Activated naive CD8-positive, alpha-beta T cell treated with anti-CD3 and anti-CD28 coated beads, Interleukin-2, amount 50 U/mL, for 24 hours (primary cell): ENCODE measurements at places on chromosomes 7 and 10.

GRCh38 chr7:107972075-107972482, 30.9 kb downstream of the LAMB1 start:
- H3K4me3 ChIP-seq = no peak overlapping the region
- no peaks in the 10 kb centered on the region for H3K36me3 ChIP-seq
- no peak overlapping the region for H3K27ac ChIP-seq
- no peaks in the 10 kb centered on the region for H3K4me1 ChIP-seq
- no peak for DNase-seq
- H3K27me3 ChIP-seq = no peaks in the 10 kb centered on the region

- no peak overlapping the region for H3K27ac ChIP-seq
- no peak for DNase-seq
- H3K4me1 ChIP-seq = no peaks in the 10 kb centered on the region
- peaks cover 60% of the 10 kb centered on the region for H3K36me3 ChIP-seq
These were observed 9.3 kb downstream of the CROT start for GRCh38 chr7:87354749-87355148.

- peaks cover 1% of the 10 kb centered on the region for H3K4me1 ChIP-seq
- no peaks in the 10 kb centered on the region for H3K36me3 ChIP-seq
- DNase-seq = no peak
- no peak overlapping the region for H3K4me3 ChIP-seq
- no peaks in the 10 kb centered on the region for H3K27me3 ChIP-seq
These were observed 121.3 kb upstream of the GDF10 start for GRCh38 chr10:47178537-47179290.

DNA sequence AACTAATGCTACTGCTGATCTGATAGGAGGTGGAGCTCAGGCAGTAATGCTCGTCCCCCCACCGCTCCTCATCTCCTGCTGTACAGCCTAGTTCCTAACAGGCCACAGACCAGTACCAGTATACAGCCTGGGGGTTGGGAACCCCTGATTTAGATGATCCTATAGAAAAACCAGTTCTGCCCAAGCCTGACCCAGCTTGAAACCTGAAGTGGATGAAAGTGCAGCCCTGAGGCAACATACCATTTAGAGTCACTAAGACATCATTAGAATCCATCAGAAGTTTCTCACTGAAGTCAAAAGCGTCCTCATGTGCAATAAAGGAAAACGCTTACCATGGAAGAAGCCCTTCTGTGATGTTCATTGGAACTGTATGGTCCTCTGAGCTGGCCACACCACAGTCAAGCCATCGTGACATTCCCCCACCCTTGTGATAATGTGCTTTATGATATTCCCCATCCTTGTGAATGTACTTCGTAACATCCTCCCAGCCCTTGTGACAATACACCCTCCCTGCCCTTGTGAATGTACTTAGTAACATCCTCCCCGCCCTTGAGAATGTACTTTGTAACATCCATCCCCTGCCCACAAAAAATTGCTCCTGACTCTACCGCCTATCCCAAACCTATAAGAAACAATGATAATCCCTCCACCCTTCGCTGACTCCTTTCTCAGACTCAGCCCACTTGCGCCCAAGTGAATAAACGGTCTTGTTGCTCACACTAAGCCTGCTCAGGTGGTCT, 65.9 kb upstream of the HECTD2 start:
- no peaks in the 10 kb centered on the region for H3K27me3 ChIP-seq
- no peak for DNase-seq
- H3K4me3 ChIP-seq = no peak overlapping the region
- no peaks in the 10 kb centered on the region for H3K36me3 ChIP-seq
- H3K27ac ChIP-seq = no peak overlapping the region

DNA sequence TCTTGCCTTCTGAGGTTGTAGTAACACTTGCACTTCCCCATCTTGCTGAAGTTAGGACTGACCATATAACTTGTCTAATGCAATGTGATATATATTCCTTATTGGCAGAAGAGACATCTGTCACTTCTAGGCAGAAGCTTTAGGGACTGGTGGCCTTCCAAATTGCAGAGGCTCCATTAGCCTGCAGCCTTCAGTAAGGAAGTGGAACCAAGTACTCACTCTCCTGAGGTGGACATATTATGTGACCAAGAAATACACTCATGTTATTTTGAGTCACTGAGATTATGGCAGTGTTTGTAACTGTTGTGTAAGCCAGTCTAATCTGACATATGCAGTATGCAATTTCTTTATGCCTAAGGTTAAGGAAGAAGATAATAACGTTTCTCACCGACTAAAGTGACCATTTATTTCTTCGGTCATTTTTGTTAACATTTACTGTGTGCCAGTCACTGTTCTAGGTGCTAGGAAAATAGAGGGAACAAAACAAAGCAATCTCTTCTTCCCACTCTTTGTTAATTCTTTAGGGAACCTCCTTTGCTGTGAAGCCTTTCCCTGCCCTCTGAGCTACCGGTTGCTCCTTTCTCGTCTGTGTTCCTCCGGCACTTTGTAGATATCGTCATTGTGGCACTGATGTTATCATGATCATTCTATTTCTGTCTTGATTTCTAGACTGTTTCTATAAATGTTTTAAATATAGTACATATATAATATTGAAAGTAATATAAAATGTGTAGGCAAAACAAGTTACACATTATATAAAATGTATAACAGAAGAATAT, 52.9 kb upstream of the HBP1 start:
- H3K36me3 ChIP-seq = no peaks in the 10 kb centered on the region
- H3K27me3 ChIP-seq = no peaks in the 10 kb centered on the region
- H3K27ac ChIP-seq = no peak overlapping the region
- no peak overlapping the region for H3K4me3 ChIP-seq
- H3K4me1 ChIP-seq = peaks cover 4% of the 10 kb centered on the region

GRCh38 chr10:29343607-29344038, 54.8 kb downstream of the LYZL1 start:
- H3K4me1 ChIP-seq = peaks cover 1% of the 10 kb centered on the region
- DNase-seq = no peak
- peaks cover 1% of the 10 kb centered on the region for H3K36me3 ChIP-seq
- peaks cover 13% of the 10 kb centered on the region for H3K27me3 ChIP-seq
- H3K27ac ChIP-seq = no peak overlapping the region

DNA sequence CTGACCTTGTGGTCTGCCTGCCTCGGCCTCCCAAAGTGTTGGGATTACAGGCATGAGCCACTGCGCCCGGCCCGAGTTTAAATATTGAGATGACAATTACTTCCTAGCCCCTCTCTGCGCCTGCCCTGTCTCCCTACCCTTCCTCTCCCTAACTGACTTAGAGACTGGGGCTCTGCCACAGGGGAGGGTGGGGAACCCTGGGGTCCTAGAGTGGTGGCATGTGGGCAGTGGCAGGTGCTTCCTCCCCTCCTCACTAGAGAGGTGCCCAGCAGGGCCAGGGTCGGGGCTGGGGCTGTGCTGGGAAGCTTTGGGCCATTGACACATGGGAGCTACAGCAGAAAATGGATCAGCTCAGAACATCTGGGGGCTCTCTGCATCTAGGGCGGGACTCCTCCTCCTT, 7.0 kb upstream of the ACHE start:
- no peak for DNase-seq
- H3K36me3 ChIP-seq = no peaks in the 10 kb centered on the region
- H3K4me1 ChIP-seq = no peaks in the 10 kb centered on the region
- H3K27ac ChIP-seq = no peak overlapping the region

DNA sequence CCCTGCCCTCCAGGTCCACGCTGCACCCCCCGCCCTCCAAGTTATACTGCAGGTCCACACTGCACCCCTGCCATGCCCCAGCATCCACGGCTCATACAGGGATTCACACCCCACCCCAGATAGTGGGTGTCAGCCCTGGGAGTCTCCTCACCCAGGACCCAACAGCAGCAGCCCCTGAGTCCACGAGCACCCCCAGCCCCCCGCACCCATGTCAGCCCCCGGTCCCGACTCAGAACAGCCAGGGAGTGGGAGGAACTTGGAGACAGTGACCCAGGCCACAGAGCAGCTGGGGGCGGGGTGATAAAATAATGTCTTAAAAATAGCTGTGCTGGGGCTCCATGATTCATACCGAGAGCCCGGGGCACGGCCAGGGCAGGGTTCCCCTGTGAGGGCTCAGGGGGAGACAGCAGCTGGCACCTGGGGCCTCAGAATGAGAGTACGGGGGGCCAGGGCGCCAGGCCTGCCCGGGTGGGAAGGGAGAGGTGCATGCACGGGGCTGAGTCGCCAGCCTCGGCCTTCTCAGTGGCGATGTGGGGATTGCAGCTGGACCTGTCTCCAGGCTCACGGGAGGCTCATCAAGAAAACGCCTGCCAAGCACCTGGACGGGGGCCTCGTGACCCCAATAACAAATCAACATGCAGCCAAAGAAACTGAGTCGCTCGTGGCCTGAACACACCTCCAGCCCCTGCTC, 29.8 kb downstream of the ADAP1 start:
- peak overlapping the region; percentile 72 for H3K4me3 ChIP-seq
- peak overlapping the region; percentile 88 for H3K27ac ChIP-seq
- no peaks in the 10 kb centered on the region for H3K27me3 ChIP-seq
- peak; percentile 87 for DNase-seq
- H3K4me1 ChIP-seq = peaks cover 72% of the 10 kb centered on the region
- H3K36me3 ChIP-seq = peaks cover 13% of the 10 kb centered on the region

DNA sequence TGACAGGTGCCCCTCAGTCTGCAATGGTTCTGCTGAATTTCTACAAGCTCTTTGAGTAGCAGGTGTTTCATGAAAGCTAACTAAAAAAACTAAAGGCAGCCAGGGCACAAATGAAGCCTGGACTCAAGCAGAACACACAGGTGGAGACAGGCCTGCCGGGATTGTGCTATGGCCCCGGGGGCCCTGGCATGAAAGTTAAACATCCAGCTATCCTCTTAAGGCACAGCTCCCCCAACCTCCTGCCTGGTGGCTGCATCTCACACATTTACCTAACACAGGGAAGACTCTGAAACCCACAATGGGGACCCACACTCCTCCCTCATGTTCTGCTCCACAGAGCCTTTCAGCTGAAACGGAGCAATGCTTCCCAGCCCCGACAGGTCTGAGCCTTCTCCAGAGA, 76.3 kb upstream of the CAMK2B start:
- peaks cover 10% of the 10 kb centered on the region for H3K36me3 ChIP-seq
- H3K27me3 ChIP-seq = no peaks in the 10 kb centered on the region
- no peak for DNase-seq
- H3K4me3 ChIP-seq = no peak overlapping the region

DNA sequence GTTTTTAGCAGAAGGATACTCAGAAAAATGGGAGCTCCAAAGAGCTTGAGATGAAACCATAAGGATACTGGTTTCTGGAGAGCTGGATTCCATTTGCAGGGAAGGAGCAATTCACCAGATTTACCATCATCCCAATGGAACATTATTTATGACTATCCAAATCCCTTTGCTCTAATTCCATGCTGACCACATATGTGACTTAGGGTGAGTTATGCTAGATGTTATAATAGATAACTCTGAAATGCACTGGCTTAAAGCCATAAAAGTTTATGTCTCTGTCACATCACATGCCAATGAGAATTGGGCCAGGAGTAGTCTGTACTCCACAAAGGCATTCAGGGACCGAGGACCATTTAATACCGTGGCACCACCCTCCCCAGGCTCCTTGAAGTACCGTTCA, 185.2 kb downstream of the SKIDA1 start:
- no peaks in the 10 kb centered on the region for H3K27me3 ChIP-seq
- H3K27ac ChIP-seq = no peak overlapping the region
- H3K4me1 ChIP-seq = no peaks in the 10 kb centered on the region
- H3K36me3 ChIP-seq = no peaks in the 10 kb centered on the region

- peaks cover 19% of the 10 kb centered on the region for H3K4me1 ChIP-seq
- peaks cover 18% of the 10 kb centered on the region for H3K36me3 ChIP-seq
- H3K27me3 ChIP-seq = peaks cover 55% of the 10 kb centered on the region
- H3K27ac ChIP-seq = no peak overlapping the region
These were observed 2.0 kb downstream of the CYP26C1 start for GRCh38 chr10:93062514-93063143.

- H3K4me3 ChIP-seq = no peak overlapping the region
- H3K36me3 ChIP-seq = no peaks in the 10 kb centered on the region
- H3K27ac ChIP-seq = no peak overlapping the region
These were observed 39.9 kb upstream of the PIP4K2A start for GRCh38 chr10:22754296-22754695.

DNA sequence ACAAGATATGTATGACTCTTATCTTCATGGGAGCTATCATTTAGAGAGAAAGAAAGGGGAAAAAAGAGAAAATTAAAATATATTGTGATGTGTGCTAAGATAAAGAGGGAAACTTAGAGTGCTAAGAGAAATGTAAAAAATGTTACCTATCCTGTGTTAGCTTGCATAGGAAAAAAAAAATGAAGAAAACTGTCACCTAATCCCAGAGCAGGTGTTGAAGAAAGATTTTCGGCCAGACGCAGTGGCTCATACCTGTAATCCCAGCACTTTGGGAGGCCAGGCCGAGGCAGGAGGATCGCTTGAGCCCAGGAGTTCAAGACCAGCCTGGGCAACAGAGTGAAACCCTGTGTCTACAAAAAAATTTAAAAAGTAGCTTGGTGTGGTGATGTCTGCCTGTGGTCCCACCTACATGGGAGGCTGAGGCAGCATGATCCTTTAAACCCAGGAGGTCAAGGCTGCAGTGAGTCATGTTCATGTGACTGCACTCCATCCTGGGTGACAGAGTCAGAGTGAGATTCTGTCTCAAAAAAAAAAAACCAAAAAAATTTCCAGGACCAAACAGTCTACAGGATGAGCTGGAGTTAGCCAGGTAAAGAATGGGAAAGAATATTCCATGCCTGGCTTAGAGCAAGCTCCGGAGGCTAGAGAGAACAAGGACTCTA, 2.4 kb upstream of the MKLN1 start:
- H3K4me1 ChIP-seq = peaks cover 47% of the 10 kb centered on the region
- H3K27ac ChIP-seq = peak overlapping the region; percentile 79
- no peaks in the 10 kb centered on the region for H3K27me3 ChIP-seq

- DNase-seq = no peak
- H3K36me3 ChIP-seq = peaks cover 34% of the 10 kb centered on the region
- no peak overlapping the region for H3K4me3 ChIP-seq
- H3K4me1 ChIP-seq = peaks cover 38% of the 10 kb centered on the region
These were observed 243.1 kb upstream of the AOAH start for GRCh38 chr7:36967387-36967786.

DNA sequence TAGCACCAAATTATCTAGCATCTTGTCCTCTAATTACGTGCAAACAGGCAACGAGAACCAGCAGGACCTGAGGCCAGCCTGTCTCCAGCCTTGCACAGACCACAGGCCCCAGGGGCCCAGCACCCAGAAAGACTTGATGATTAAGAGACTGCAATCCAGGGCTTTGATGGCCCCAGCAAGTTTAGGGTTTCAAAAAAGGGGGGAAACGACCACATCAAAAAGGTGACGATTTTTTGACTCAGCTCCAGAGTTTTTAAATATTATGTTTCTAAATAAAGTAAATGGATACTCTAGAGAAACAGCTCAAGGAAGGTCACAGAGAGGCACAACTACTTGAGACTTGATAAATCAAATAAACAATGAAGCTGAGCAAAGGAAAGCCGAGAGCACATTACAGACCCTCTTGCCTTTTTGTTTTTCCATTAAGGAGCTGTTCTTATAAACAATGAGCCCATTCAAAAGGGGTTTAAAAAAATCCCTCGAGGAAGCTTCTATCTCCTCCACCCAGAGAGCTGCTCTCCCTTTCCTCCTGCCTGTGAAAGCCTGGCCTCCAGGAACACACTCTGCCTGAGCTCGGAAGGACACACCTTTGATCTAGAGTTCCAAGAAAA, 44.1 kb downstream of the GLI3 start:
- H3K27ac ChIP-seq = no peak overlapping the region
- no peaks in the 10 kb centered on the region for H3K36me3 ChIP-seq
- H3K27me3 ChIP-seq = no peaks in the 10 kb centered on the region
- no peak for DNase-seq

GRCh38 chr7:138865843-138866242, 67.8 kb upstream of the ATP6V0A4 start:
- no peaks in the 10 kb centered on the region for H3K27me3 ChIP-seq
- DNase-seq = peak; percentile 21
- H3K4me3 ChIP-seq = no peak overlapping the region
- no peaks in the 10 kb centered on the region for H3K36me3 ChIP-seq
- peaks cover 9% of the 10 kb centered on the region for H3K4me1 ChIP-seq
